ENCODE measurements at places on chromosomes 16 and 17.

- no peak for DNase-seq
These were observed 6.4 kb upstream of the PRR35 start for GRCh38 chr16:553601-554296.

- DNase-seq, result no peak
These were observed 14.2 kb downstream of the USP10 start for GRCh38 chr16:84714028-84714427.

DNA sequence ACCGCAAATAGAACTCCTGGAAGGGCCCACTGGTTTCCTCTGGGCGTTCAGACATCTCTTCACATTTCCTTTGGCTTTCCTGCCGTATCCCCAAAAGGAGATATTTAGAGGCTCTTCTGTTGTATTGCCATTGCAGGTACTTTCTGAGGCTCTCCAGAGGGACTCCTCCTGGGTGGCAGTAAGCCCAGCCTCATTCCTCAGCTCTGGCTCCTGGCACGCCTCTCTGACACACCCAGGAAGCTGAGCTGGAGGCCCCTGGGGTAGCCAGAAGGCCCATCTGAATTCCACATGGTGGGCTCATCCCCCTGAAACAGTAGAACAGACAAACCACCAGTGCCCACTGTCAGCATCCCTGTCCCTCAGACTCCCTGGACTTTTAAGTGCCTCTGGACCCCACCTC is 206.7 kb downstream of the PARN start:
- no peak for DNase-seq

GRCh38 chr17:72474719-72475477 is 354.1 kb downstream of the SOX9 start:
- no peak for DNase-seq

DNA sequence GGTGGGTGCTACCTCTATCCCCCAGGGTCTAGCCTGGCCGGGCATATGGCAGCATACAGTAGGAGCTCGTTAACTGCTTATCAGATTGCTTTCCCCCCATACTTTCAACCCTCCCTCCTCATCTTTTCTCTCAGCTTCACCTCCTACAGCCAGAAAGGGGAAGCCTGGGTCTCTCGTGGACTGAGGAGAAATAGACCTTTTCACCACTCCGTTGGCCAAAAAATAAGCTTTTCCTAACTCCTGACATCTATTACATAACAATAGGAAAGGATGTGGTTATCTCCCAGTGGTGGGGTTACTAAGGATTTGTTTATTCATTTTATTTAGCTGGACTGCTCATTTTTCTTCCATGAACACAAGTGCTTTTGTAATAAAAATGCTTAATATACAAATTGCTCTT is 9.0 kb upstream of the CXCL16 start:
- peak; percentile 36 for DNase-seq

DNA sequence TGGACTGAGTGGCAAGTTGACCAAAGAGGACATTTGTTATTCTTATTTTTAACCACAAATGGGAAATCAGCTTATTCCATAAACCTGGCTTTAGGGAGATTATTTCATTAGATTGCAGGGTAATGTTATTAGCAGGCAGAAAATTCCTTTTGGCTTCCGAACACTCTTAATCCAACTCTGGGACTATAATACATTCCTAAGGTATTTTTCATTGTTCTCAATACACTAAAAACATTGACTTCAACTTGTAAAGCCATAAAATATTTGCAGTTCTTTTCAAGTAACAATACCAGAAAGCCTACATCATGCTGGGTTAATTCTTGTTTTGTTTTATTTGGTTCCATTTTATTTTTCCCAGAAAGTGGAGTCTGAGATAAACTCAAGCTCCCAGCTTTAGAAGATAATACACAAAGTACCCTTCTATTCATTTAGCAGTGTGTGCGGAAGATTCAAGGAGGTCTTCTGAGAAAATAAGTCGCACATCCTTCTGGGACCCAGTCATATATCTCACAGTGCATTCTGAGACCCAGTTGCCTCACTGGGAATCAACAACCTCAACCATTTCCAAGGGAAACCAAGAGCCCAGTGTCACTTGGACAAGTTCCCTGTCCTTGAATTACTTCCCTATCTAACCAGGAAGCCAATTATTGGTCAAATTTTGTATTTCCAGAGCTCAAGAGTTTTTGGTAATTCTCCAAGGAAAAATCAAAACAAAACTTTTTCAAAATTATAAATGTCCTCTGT is 389.6 kb upstream of the DYNLRB2 start:
- DNase-seq, result no peak

GRCh38 chr17:50289991-50290702 is 15.9 kb downstream of the TMEM92 start:
- DNase-seq, result no peak

- DNase-seq, result no peak
These were observed 73.8 kb downstream of the XYLT1 start for GRCh38 chr16:17396762-17397498.

GRCh38 chr17:77288115-77288619 is 147.4 kb downstream of the SEC14L1 start:
- no peak for DNase-seq

- no peak for DNase-seq
These were observed 107.8 kb downstream of the CLEC16A start for GRCh38 chr16:11051879-11052808.

GRCh38 chr17:28929787-28930186 is 21.5 kb downstream of the PHF12 start:
- DNase-seq, result no peak

GRCh38 chr17:8455665-8456209 is 20.1 kb downstream of the NDEL1 start:
- no peak for DNase-seq

DNA sequence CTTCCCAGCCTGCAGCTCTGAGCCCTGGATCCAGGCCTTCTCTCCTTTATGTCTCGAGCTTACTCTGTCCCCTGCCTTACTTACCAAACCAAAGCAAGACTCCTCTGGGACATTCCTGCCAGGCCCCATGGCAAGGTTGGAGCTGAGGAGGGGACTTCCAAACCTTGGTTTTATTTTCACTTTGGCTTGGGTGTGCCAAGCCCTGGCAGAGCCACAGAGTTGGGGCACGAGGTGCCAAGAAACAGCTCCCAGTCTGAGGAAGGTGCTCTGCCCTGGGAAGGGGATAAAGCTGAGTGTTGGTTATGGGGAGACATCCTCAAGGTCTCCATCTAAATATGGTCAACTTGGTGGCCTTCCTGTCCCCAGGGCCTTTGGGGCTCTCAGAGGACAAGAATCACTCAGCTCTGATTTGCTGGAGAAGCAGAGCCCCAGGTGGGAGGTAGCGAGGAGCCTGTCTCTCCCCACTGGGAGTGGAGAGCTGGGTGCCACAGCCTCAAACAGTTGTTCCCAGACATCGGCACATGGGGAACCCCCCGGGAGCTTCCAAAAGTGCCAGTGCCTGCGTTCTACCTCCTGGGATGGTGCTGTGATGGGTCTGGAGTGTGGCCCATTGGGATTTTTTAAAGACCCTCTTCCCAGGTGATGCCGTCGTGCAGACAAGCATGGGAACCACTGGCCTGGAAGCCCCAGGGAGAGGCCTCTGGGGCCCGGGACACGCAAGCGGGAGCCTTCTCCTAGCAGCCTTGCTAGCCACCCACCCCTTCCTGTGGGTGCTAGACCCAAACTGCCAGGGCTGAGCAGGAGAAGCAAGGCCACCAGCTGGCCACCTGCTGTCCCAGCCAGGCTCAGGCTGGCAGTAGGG is 10.3 kb downstream of the NLRC5 start:
- DNase-seq, result no peak

- peak; percentile 86 for DNase-seq
These were observed 128.5 kb downstream of the PARN start for GRCh38 chr16:14501331-14502255.

DNA sequence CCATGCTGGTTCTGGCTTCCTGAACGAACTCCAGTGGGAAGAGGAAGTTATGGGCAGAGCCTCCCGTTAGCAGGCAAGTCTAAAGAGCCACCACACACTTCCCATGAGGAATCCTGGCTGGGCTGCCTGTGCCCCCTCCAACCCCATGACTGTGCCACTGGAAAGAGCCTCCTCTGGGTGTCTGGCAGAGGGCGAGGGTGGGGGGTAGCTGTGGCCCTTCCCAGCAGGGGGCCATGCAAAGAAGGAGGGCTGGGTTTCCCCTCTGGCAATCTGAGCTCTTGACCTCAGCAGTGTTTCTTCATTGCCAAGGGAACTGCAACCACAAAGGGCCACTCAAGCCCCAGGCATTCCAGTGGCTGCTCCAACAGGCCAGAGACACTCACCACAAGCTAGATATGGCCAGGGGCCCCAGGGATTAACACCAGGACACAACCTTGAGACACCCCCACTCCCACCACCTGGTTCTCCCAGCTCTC is 1.7 kb upstream of the RRAD start:
- DNase-seq, result peak; percentile 45

- DNase-seq, result no peak
These were observed 213.2 kb upstream of the NLRP1 start for GRCh38 chr17:5797447-5798050.

- DNase-seq, result peak; percentile 15
These were observed 31.3 kb downstream of the SPOP start for GRCh38 chr17:49646391-49647255.

GRCh38 chr17:15036238-15036637 is 228.9 kb downstream of the PMP22 start:
- no peak for DNase-seq

DNA sequence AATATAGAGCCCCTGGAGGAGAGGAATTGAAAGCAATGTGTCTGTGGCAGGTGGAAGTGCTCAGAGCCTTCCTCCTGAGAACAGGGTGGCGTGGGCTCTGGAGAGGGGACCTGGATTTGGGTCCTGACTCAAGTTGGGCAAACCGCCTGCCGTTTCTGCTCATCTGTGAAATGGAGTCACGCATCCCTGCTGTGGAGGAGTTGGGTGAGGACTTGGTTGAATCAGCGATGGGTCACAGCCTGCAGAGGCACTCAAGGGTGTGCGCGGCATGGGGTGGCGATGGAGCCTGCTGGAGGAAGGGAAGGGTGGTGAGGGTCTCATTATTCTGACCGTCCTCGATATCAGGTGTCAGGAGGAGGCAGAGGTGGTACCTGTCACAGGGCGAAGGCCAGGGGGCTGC is 3.1 kb downstream of the ADAD2 start:
- DNase-seq, result no peak

DNA sequence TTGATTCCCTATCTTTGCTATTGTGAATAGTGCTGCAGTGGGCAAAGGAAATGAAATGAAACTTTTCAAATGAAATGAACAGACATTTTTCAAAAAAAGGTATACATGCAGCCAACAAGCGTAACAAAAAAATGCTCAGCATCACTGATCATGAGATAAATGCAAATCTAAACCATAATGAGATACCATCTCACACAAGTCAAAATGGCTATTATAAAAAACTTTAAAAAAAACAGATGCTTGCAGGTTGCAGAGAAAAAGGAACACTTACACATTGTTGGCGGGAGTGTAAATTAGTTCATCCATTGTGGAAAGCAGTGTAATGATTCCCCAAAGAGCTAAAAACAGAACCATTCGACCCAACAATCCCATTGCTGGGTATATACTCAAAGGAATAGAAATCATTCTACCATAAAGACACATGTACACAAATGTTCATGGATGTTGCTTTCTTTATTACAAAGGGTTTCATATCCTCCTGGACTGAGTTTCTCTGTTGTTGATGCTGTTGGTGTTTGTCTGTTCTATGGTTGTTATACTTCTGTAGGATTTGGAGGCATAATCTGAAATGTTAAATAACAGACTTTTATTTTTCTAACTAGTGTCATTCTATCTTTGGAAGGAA is 99.3 kb upstream of the SOX9 start:
- no peak for DNase-seq

DNA sequence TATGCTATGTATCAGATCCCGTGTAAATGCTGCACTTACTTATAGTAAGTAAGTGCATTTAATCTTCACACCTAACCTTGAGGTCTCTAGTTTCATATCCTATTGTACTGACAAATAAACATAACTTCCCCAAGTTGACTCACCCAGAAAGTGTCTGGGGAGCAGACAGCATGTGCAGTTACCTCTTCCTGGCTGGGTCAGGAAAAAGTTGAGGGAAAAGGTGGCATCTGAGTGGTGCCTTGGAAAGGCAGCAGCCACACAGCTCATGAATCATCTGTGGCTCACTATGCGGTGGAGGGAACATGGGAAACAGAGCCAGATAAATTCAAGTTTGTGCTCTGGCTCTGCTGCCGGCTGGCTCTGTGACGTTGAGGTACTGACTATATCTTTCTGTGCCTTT is 382.0 kb upstream of the DYNLRB2 start:
- no peak for DNase-seq

DNA sequence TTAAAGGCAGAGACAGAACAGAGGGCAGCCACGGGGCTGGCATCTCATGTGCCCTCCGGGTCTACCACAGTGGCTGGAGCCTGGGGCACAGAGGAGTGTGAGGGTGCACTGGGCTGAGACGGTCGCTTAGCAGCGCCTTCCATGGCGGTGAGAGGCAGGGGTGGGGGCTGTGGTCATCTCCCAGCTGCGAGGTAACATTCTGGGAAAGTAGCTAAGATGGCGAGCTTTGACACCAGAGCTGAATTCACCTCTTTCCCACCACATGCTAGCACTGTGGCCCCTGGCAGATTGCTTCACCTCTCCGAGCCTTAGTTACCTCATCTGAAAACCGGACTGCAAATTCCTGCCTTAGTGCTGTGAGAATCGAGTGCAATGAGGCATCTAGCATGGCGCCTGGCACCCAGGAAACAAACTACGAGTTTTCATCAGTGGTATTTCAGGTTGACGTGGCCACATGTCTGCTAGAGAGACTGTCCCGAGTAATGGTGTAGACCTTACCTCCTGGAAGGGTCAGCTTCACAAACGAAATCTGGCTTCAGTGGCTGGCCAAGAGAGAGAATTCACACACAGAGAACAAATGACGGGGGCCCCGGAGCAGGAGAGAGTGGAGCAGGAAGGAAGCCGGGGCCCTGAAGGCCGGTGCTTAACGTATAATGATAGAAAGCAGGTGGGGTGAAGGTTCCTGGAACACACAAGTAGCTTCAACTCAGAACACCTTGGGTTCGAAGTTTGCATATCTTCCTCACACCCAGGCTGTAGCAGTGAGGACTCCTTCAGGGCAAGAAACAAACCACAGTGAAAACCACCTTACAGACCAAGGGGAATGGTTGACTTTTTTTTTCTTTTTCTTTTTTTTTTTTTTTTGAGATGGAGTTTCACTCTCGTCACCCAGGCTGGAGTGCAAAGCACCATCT is 63.9 kb upstream of the RPH3AL start:
- DNase-seq, result no peak

GRCh38 chr16:48081656-48082055 is 74.1 kb downstream of the ABCC12 start:
- DNase-seq, result no peak

- DNase-seq, result no peak
These were observed 48.1 kb downstream of the YWHAE start for GRCh38 chr17:1351971-1352370.
